Left ventricle myocardium inferior (tissue), 1 donor: ENCODE measurements at places on chromosomes 13 and 19. TPM values are rescaled to one million over a fixed set of nuclear protein-coding genes. Genes with fewer than 3 reads are reported as not detected.
A peak's percentile ranks its signal among the peaks of the same experiment; 100 is the strongest.

PSG11 gene
- not detected for total RNA-seq

PGLYRP2 gene
- total RNA-seq, result not detected

IL17D gene
- total RNA-seq, result 1.2 TPM

FBN3 gene
- not detected for total RNA-seq

AMER2 gene
- not detected for total RNA-seq

CLEC4M gene
- not detected for total RNA-seq

DAND5 gene
- total RNA-seq, result 12.7 TPM

DNA sequence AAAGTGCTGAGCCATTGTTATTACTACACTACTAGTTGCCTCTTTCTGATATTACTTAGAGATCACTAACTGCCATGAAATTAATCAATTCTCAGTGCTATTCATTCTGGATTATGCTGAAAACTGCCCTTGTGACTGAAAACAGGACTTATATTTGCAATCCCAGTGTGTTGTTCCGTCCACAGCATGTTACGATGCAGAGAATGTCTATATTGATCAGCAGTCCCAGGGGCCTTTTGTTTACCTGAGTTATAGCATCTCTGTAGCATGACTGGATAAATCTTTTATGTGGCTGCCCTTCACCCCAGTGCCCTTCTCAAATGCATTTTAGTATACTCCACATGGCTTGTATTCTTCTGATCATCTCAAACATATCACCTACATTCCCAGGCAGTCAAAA, 251.0 kb downstream of the GPC5 start:
- DNase-seq, result no peak

DNA sequence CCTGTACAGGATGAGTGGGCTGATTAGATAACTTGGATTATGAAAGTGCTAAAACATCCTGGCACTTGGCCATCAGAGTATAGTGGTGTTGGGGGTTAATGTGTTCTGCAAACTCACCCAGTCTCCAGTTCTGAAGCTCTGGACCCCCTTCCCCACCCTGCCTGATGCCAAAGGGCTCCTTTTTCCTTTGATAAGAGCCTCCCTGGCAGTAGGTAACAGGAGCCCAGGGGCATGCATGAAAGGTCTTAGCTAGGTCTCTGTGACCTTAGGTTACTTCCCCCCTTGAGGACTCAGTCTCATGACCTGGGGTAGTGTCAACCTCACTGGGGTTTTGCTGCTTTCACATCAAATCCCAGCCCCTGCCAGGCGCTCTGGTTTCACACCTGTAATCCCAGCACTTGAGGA, 2.5 kb downstream of the RPS28 start:
- DNase-seq, result no peak

- no peak for DNase-seq
Observed at GRCh38 chr19:15128162-15128770, 21.1 kb downstream of the SYDE1 start.

GRCh38 chr19:3114018-3114726, 20.0 kb downstream of the GNA11 start:
- DNase-seq, result no peak

DNA sequence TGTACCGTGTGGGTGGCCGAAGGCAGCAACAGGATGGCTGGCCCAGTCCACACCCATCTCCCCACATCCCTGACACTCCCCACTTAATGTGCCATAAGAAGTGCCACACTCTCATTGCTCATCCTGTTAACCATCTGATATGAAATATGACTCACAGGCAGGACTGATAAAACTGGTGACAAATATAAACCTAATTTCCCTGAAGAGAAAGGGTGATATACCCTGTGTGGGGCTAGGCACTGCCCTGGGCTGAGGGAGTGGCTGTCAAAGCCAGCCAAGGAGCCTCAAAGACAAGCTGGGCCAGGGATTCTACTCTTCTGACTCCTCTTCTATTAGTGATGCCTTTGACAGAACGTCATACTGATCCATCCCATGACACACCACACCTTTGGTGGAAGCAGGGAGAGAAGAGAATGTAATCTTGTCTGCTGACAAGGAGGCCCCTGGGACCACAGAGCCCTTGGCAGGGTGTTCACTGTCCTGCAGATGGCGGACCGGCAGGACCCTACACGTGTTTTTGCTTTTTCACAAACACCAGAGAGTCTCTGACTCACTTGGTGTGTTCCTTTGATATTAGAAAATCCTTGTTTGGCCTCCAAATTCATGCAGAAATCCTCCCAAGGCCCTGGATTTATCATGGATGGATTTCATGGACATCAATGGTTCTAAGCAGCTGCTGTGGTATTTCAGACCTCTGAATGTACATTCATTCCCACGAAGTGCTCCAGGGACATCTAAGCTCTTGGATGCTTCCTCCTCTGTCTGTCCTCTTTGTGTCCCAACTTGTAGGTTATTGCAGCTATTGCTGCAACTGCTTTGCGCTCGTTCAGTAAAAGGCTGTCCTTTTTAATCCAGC, 98.0 kb upstream of the WASF3 start:
- peak; percentile 79 for DNase-seq

DNA sequence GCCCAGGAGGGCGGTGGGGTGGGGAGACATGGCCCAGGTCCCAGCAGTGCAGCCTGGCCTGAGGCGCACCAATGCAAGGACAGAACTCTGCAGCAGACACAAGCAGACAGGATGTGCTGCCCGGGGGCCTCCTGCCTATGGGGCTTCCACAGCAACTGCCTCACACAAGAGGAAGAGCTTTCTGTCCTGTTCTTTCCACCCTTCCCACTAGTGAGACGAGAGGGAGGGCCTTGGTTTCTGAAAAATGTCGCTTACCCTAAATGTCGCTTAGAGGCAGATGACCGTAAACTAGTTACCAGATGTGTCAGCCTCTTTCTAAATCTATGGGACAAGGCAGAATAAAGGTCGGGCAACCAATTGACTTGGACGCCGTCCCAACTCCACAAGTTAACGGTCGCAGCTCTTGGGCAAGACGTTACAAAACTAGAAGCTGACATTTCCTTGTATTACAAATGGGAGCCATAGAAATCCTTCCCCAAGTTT, at the start of gene LAIR1:
TSS of gene LAIR1 (minus strand) at position 157 of the 483 bp plus-strand sequence. CDS start at position 30, 127 bp downstream.
- no peak for DNase-seq

- no peak for DNase-seq
Observed at GRCh38 chr19:42239544-42240220, 2.7 kb downstream of the GSK3A start.

DNA sequence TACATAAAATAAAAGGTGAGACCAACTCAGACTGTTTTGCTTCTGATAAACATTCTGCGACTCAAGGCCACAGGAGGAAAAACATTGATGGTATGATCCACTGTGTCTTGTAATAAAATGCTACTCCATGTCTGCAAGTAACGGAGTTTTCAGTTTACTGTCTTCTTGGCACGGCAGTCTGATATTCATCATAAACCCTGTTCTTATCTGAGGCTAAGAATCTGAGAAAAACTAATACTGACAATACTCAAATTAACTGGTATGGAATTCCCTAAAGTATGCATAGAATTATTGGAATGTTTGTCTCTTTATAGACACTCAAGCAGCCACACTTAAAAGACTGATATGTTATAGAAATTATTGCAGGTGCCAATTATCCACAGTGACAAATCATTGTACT, 125.5 kb downstream of the TBC1D4 start:
- DNase-seq, result no peak

- no peak for DNase-seq
Observed at GRCh38 chr13:32642316-32642715, 56.1 kb downstream of the PDS5B start.

DNA sequence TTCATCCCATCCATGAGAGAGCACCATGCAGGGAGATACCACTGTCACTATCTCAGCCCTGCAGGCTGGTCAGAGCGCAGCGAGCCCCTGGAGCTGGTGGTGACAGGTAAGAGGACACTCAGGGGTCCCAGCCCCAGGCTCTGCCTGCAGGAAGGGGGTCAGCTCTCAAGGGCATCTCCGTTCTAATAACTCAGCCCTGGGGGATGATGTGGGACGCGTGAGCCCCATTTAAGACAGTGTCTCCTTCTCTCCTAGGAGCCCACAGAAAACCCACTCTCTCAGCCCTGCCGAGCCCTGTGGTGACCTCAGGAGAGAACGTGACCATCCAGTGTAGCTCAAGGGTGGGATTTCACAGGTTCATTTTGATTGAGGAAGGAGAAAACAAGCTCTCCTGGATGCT, 15.5 kb upstream of the KIR3DL3 start:
- no peak for DNase-seq

DNA sequence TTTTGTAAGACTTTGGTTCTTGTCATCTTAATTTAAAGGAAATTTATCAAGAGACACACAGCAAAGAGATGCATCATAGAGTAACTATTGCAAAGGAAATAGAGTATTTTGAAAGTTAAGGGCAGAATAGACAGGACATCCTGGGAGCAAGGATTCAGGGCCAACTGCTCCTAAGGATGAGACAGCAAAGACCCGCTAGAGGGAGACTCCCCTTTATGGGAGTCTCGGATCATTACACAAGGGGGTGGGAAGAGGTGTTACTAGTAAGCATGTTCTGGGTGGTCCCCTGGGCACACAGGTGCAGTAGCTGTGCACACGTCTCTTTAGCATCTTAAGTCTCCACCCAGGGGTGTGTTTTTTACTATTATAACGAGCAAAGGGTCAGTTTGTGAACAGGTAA, 9.6 kb downstream of the ZSCAN5C start:
- no peak for DNase-seq

GRCh38 chr13:66154976-66155375, 1075.2 kb downstream of the PCDH9 start:
- no peak for DNase-seq

DNA sequence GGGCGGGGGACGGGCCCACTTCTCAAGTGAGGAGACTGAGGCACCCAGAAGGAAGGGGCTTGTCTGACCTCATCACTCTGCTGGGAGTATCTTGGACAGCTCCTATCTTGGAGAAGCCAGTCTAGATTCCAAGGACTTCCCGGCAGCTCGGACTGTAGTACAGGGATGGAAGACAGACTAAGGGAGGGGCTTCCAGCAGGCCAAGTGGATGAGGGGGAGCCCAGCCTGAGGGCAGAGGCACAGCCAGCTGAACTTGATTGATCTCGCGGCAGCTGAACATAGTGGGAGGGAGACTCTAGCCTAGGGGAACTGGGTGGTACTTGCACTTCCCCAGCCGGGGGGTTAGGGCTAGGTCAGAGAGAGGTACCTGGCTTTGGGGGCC, 711 bp downstream of the CILP2 start:
- no peak for DNase-seq
